ENCODE measurements at places on chromosomes 7 and 10.

DNA sequence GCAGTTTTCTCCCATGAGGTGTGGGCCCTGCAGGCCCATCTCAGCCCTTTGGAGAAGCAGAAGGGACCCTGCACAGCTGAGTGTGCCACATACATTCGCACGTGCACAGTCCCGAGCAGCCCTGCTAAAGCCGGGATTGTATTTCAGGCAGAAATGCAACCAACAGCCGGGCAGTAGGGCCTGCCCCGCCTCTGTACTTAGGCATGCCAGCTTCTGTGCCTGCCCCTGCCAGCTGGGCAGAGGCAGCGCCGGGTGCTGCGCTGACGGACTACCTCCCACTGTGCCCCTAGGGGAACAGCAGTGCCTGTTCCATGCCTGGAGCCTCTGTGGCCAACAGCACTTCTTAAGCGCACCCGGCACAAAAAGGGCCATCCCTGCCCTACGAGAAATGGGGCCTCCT, 170.3 kb downstream of the NEURL1 start:
- DNase-seq = no peak

DNA sequence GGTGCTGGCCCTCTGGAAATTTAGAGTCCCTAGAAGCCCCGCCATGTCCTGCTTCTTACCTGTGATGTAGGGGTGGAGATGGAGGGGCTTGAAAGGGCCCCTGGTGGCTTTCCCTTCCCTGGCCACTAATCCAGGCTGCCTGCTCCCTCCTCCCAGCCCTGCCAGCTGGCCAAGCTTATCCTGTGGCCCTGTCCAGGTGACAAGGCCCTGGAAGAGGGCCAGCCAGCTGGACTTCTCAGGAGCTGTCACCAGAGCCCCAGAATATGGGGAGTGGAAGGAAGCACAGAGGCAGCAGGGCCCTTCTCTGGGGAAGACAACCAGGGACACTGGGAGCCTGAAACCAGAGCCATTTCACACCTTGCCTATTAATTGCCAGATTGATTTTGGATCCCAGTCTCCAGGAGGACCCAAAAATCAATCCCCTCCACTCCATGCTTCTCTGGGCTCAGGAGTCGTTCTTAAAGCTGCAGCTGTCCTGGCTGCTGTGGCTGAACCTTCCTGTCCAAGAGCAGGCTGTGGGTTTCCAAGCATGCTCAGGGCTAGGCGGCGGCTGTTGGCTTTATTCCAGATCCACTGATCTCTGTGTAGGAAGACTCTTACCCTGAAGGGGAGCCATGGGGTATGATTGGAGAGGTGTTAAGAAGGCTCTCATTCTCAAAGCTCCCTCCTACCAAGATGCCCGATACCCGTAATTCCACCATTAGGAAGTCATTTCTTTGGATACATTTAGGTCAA, 52.6 kb upstream of the PCBD1 start:
- no peak for DNase-seq

DNA sequence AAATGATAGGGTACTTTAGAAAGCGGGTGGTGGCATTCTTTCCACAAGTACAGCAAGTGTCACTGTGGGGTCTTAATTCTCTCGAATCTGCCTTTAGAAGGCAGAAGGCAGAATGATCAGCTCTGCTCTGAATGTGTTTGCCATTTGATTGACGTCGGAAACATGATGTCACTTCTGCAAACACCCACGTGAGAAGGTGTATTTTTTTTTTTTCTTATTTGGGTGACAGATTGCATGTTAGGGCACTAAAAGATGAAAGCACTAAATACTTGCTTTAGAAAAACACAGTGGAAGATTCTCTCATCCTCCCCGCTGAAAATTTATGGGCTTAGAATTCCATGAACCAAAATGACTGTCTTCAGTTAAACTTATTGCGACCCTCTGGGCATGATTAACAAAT, 150.2 kb downstream of the TCF7L2 start:
- DNase-seq = no peak

GRCh38 chr7:2109936-2110609, 122.7 kb downstream of the MAD1L1 start:
- no peak for DNase-seq

GRCh38 chr7:125506331-125506730, 576.7 kb upstream of the POT1 start:
- DNase-seq = no peak

Measured in DND-41 (cell line).